Vagina (tissue), 2 donors: ENCODE measurements at places on chromosomes 16 and 17.
A peak's percentile ranks its signal among the peaks of the same experiment; 100 is the strongest.

GRCh38 chr17:68459037-68459639 is 1.8 kb upstream of the WIPI1 start:
- H3K36me3 ChIP-seq, result no peaks in the 10 kb centered on the region
- peaks cover 35% of the 10 kb centered on the region for H3K4me1 ChIP-seq
- no peak for DNase-seq
- no peak overlapping the region for H3K4me3 ChIP-seq

GRCh38 chr16:84815462-84815861 is 4.3 kb upstream of the CRISPLD2 start:
- H3K4me3 ChIP-seq, result no peak overlapping the region
- H3K4me1 ChIP-seq, result peaks cover 13% of the 10 kb centered on the region
- no peaks in the 10 kb centered on the region for H3K27me3 ChIP-seq
- no peak for DNase-seq
- H3K36me3 ChIP-seq, result no peaks in the 10 kb centered on the region

- DNase-seq, result no peak
- no peaks in the 10 kb centered on the region for H3K27me3 ChIP-seq
- no peaks in the 10 kb centered on the region for H3K4me1 ChIP-seq
Measured at GRCh38 chr16:64440421-64440831, 681.4 kb downstream of the CDH11 start.

DNA sequence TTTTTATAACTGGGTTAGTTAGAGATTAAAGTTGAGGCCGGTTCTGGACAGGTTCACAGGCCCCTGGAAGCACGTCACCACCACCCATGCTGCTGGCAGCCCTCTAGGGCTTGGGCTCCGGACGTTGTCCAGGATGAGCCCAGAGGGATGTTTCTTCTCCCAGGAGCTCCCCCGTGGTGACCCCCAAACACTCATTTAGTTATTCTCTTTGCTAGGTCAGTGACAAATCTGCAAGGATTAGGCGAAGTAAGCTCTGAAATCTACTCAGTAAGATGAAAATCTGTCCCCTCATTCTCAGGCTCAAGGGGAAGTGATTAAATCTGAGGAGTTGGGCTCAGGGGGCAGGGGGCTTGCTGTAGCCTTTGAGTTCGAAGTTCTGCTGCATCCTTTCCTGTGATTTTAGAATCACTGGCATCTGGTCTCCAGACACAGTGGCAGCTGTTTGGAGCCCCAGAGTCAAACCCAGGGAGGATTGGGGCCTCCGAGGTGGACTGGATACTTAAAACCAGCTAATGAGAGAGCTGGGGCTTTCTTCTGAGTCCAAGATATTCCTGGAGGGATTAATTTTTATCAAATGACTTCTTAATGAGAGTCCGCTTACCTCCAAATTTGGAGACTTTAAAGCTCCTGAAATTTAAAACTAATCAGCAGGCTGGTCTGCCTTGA is 49.2 kb upstream of the HS3ST2 start:
- no peaks in the 10 kb centered on the region for H3K4me1 ChIP-seq
- no peak for DNase-seq
- no peaks in the 10 kb centered on the region for H3K36me3 ChIP-seq
- H3K27me3 ChIP-seq, result no peaks in the 10 kb centered on the region
- no peak overlapping the region for H3K27ac ChIP-seq
- no peak overlapping the region for H3K4me3 ChIP-seq

GRCh38 chr17:45954914-45955313 is 44.1 kb upstream of the STH start:
- H3K36me3 ChIP-seq, result no peaks in the 10 kb centered on the region
- no peak overlapping the region for H3K4me3 ChIP-seq
- H3K4me1 ChIP-seq, result no peaks in the 10 kb centered on the region
- H3K27me3 ChIP-seq, result no peaks in the 10 kb centered on the region

DNA sequence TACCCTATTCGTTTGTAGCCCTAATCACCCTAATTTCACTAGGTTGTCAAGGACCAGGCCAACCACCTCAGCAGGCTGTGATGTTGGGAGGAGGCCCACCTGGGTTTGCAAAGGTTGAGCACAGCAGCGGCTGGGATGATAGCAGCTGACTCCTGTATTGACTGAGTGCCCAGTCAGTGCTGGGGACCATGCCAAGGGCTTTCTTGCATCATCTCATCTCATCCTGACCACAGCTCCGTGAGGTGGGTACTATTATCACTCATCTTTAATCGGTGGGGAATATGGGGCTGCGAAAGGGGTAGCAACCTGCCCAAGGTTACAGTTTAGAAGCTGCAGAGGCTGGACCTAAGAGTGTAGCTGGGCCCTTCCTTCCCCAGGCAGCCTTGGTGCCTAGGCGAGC is 11.7 kb downstream of the ATPAF2 start:
- no peaks in the 10 kb centered on the region for H3K27me3 ChIP-seq
- no peak for DNase-seq
- H3K27ac ChIP-seq, result no peak overlapping the region
- no peaks in the 10 kb centered on the region for H3K36me3 ChIP-seq
- no peak overlapping the region for H3K4me3 ChIP-seq

GRCh38 chr17:72387969-72388368 is 267.1 kb downstream of the SOX9 start:
- no peak overlapping the region for H3K4me3 ChIP-seq
- H3K27ac ChIP-seq, result no peak overlapping the region
- no peaks in the 10 kb centered on the region for H3K36me3 ChIP-seq
- no peaks in the 10 kb centered on the region for H3K27me3 ChIP-seq
- peaks cover 12% of the 10 kb centered on the region for H3K4me1 ChIP-seq

GRCh38 chr16:13313351-13313750 is 412.0 kb downstream of the SHISA9 start:
- no peak for DNase-seq
- H3K36me3 ChIP-seq, result no peaks in the 10 kb centered on the region
- no peaks in the 10 kb centered on the region for H3K4me1 ChIP-seq

DNA sequence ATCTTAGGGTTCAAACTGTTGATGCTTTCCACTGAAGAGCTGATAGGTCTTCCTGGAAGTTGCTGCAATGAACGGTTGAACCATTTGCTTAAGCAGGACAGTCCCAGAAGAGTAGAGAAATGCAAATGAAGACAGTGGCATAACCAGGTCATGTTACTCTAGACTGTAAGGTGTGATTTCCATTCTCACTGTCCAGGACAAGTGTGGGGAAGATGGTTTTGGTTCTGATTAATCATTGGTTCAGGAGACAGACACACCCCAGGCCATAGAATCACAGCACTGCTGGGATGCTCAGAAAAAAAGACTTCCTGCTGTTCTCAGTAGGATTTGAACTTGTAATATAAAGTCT is 34.8 kb upstream of the XYLT2 start:
- no peaks in the 10 kb centered on the region for H3K4me1 ChIP-seq
- H3K4me3 ChIP-seq, result no peak overlapping the region
- H3K27ac ChIP-seq, result no peak overlapping the region
- no peaks in the 10 kb centered on the region for H3K27me3 ChIP-seq
- no peak for DNase-seq

DNA sequence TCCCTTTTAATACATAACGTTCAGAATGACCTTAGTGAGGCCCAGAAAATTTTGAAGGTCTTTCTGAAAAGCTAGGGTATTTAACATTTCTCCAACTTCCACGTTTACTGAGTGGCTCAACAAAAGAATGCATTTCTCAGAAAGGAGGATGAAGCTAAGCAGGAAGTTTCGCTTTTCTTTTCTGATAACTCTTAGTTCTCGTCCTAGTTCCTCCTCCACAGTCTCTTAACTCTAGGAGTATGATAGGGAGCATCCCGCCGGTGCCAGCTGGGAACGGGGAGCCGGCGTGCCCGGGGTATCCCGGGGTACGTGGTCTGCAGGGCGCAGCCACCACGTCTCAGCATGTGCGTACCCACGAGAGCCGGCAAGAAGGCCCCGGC is 363 bp downstream of the KARS1 start:
- no peaks in the 10 kb centered on the region for H3K27me3 ChIP-seq
- H3K4me3 ChIP-seq, result peak overlapping the region; percentile 90
- DNase-seq, result no peak
- peak overlapping the region; percentile 99 for H3K27ac ChIP-seq
- peaks cover 64% of the 10 kb centered on the region for H3K4me1 ChIP-seq

DNA sequence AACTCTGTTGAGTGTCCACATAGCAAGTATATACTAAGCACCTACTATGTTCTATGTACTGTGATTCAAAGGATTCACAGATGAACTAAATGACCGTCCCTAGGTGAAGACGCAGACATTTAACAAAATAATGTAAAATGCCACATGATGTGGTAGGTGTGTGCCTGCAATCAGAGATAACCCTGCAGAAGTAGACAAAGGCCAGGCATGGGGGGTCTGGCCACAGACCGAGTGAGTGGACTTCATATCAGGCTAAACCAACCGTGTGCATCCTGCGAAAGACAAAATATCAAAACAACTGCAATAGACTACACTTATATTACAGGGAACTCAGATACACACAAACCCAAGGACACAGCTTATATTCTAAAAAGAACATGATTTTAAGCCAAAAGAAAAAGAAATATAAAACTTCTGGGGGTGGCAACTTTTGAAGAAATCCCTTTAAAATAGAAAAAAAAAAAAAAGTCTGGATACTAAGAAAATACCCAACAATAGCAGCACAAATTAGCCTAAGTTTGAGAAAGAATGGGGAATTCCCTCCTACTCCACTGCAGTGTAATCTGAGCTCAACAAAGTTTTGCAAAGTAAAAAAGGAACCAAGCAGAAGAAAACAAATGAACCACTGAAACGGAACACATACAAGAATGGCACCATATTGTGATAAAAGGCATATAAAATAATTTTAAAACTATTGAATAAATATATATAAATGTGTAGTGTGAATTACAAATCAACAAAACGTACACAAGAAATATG is 12.3 kb downstream of the HSDL1 start:
- no peaks in the 10 kb centered on the region for H3K36me3 ChIP-seq
- DNase-seq, result no peak
- H3K4me1 ChIP-seq, result no peaks in the 10 kb centered on the region
- H3K27ac ChIP-seq, result no peak overlapping the region
- no peaks in the 10 kb centered on the region for H3K27me3 ChIP-seq
- no peak overlapping the region for H3K4me3 ChIP-seq

- no peak overlapping the region for H3K27ac ChIP-seq
- DNase-seq, result no peak
Measured at GRCh38 chr17:12509801-12510200, 155.9 kb upstream of the MYOCD start.

GRCh38 chr17:28925912-28926365 is 23.1 kb upstream of the DHRS13 start:
- no peaks in the 10 kb centered on the region for H3K36me3 ChIP-seq
- H3K4me1 ChIP-seq, result peaks cover 28% of the 10 kb centered on the region
- no peak for DNase-seq
- peak overlapping the region; percentile 58 for H3K27ac ChIP-seq
- H3K4me3 ChIP-seq, result no peak overlapping the region

- H3K27me3 ChIP-seq, result no peaks in the 10 kb centered on the region
- DNase-seq, result no peak
- no peaks in the 10 kb centered on the region for H3K36me3 ChIP-seq
- no peak overlapping the region for H3K4me3 ChIP-seq
- peaks cover 28% of the 10 kb centered on the region for H3K4me1 ChIP-seq
Measured at GRCh38 chr17:35051183-35051578, 12.3 kb downstream of the RFFL start.

GRCh38 chr16:75065149-75065505 is 51.5 kb downstream of the LDHD start:
- no peaks in the 10 kb centered on the region for H3K36me3 ChIP-seq
- peaks cover 53% of the 10 kb centered on the region for H3K4me1 ChIP-seq
- no peaks in the 10 kb centered on the region for H3K27me3 ChIP-seq

DNA sequence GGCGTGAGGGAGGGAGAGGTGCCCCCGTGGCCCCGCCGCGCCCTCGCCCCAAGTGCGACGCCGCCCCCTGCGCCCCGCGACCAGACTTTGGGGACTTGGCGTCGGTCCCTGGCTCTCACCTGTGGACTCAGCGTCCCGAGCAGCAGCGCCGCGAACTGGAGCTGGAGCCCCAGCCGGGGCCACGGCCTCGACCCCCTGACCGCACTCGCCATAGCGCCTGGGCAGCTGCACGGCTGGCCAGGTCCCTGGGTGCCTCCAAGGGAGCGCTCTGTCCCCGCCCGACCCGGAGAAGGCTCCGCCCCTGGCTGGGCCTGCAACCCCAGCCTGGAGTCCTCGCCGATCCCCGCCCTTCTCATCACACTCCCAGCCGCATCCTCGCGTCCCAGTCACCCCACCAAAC is at the start of gene ERN2:
Gene ERN2, minus strand, starts transcription at position 247 of the 400 bp plus-strand sequence. Its CDS starts 35 bp downstream, at position 212.
- H3K4me3 ChIP-seq, result no peak within 1 kb of the TSS
- H3K4me1 ChIP-seq, result no peaks in the 10 kb centered on the region
- H3K36me3 ChIP-seq, result no peaks in the 10 kb centered on the region

GRCh38 chr16:58016840-58017446 is 8.6 kb upstream of the MMP15 start:
- no peaks in the 10 kb centered on the region for H3K36me3 ChIP-seq
- no peak overlapping the region for H3K27ac ChIP-seq
- no peak overlapping the region for H3K4me3 ChIP-seq
- no peaks in the 10 kb centered on the region for H3K27me3 ChIP-seq
- DNase-seq, result no peak
- H3K4me1 ChIP-seq, result peaks cover 2% of the 10 kb centered on the region

DNA sequence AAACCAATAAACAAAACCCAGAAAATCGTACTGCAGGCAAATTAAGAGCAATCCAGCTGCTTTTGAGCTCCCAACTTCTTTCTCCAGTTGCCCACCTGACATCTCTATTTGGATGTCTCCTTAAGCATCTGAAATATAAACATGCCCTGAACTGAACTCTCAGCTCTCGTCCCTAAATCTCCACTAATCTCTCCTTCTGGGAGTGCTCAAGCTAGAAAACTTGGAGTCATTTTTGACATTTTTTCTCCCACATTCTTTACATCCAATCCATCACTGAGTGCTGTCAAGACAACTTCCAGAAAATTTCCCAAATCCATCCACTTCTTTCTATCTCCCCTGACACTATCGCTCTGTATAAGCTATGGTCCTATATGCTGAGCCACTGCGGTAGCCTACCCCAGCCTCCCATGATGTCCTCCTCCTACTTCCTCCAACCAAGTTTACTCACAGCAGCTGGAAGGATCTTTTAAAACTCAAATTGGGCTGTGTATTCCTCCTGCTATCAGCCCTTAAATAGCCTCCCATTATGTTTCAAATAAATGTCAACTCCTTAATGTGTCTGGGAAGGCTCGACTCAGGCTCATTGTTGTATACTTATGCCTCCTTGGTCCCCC is 53.1 kb downstream of the HS3ST3B1 start:
- DNase-seq, result no peak
- no peak overlapping the region for H3K27ac ChIP-seq
- no peaks in the 10 kb centered on the region for H3K4me1 ChIP-seq

GRCh38 chr17:75998327-75998795 is 2.3 kb upstream of the CDK3 start:
- H3K4me3 ChIP-seq, result no peak overlapping the region
- H3K36me3 ChIP-seq, result no peaks in the 10 kb centered on the region
- H3K27ac ChIP-seq, result no peak overlapping the region

- H3K36me3 ChIP-seq, result peaks cover 70% of the 10 kb centered on the region
- H3K27me3 ChIP-seq, result no peaks in the 10 kb centered on the region
- DNase-seq, result no peak
Measured at GRCh38 chr16:56833243-56833970, 31.6 kb upstream of the SLC12A3 start.

GRCh38 chr17:488993-489757 is 136.6 kb upstream of the RPH3AL start:
- no peaks in the 10 kb centered on the region for H3K36me3 ChIP-seq
- DNase-seq, result no peak
- peak overlapping the region; percentile 57 for H3K4me3 ChIP-seq
- peak overlapping the region; percentile 39 for H3K27ac ChIP-seq
- H3K27me3 ChIP-seq, result no peaks in the 10 kb centered on the region
- H3K4me1 ChIP-seq, result peaks cover 20% of the 10 kb centered on the region
